Stimulated activated CD4-positive, alpha-beta T cell treated with anti-CD3 and anti-CD28 coated beads, TNF-alpha, amount 100 ng/mL, for 1 hour (primary cell): ENCODE measurements at places on chromosomes 1 and 21.
A peak's percentile ranks its signal among the peaks of the same experiment; 100 is the strongest.

- DNase-seq: no peak
Measured at GRCh38 chr1:147389532-147390184, 147.2 kb downstream of the CHD1L start.

DNA sequence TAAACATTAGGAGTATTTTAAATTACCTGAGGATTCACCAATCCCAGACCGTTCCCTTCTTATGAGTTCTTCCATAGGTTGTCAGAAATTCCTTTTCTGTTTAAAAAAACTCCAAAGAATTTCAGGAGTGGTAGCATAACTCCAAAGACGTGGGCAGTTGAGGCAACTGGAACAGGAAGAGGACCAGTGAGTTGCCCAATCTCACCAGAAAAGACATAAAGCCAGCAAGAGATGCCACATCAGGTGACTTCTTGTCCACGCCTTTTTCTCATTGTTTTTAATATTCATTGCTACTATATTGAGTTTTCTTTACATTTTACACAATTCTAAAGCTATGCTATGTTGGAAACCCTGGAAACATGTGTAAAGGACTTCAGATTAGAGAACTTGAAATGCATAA lies 88.1 kb upstream of the JAK1 start:
- DNase-seq: no peak

DNA sequence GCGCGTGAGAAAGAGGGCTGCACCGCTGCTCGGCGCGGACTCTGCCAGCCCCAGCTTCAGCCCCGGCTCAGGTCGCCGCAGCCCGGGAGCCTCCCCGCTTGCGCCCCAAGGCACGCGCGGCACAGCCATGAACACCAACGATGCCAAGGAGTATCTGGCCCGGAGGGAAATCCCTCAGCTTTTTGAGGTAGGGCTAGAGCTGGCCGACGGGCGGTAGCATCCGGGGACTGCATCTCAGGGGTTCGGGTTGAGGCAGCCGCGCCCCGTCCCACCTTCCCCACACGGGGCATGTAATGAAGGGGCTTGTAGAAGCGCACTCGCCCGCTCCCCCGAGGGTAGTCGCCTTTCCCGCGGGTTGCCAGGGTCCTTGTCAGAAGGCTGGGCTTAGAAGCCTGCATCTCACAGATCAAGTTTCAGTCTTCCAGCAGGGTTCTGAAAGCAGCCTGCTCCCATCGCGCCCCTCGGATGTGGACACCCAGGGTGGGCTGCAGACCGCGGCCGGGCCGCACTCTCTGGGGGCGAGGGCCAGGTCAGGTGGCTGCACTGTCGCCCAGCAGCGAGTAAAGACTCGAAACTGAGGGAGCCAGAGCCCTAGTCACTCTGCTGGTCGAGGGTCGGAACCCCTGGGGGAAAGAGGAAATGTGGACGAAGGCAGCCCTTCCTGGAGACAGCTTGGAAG lies 507 bp downstream of the AK5 start:
- no peak for DNase-seq

DNA sequence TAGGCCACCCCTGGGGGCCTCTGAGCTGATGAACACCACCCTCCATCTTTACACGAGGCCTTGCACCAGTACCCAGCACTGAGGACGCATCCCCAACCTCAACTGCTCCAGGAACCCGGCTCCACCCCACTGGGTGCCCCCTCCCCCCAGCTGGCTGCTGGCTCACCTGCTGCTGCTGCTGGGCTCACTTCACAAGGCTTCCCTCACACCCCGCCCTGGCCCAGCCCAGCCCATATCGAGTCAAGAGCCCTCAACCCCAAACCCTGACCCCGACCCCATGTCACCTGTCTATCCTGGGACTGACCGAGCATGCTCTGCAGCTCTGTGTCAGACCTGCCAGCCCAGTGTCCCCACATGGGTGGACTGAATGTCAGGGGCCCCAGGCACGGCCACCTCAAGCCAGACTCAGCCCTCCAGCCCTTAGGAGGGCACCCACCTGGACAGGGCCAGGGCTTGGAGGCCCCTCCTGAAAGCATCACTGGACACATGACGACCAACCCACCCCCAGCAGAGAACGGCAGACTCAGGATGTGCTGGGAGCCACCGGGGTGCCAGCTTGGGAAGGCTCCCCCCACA lies 21.4 kb downstream of the WNT9A start:
- DNase-seq: no peak

DNA sequence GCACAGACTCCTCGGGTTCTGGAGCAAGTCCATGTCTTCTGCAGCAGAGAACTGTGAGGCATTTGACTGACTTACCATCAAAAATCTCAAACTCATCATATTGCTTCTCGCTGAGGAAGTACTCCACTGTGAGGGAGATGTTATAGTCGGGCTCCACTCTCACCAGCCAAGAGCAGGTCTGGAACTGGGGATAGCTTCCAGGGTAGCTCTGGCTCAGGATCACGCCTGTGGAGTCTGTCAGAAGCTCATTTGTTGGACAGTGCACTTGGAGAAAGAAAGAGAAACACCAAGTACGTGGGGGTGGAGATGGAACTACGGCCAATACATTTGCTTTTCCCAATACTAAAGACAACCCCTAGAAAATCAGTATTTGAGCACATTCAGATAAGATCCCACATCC lies 111.1 kb downstream of the ZSCAN20 start:
- no peak for DNase-seq

DNA sequence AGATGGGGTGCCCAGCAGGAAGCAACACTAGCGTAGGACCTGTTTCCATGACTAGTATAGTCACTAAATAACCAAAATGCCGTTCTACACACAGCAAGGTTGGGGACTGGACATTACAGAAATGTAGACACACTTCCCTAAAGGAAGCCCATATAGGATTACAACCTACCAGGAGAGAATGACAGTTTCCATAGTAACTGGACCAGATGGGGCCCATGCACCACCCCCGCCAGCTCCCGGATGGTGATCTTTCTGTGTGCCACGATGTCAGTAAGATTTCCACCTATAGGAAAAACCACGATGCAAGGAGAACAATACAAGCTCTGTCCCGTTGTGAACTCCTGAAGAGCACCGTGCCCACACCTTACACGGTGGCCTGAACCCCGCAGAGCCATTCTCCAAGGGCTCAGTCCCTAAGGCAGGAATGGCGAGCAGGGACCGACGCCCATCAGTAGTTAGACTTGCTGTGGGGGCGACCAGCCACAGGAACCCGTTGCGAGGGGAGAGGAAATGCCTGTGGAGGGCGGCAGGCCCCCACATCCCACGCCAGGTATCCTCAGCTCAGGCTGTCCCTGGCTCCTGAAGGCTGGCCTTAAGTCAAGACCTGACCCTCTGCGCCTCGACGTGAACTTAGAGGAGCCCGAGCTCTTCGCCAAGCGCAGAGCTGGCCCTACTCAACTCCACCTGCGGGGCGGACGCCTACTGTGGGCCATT lies 13.6 kb upstream of the CEP85 start:
- no peak for DNase-seq

GRCh38 chr1:156489166-156489934 lies 11.2 kb downstream of the MEF2D start:
- no peak for DNase-seq

DNA sequence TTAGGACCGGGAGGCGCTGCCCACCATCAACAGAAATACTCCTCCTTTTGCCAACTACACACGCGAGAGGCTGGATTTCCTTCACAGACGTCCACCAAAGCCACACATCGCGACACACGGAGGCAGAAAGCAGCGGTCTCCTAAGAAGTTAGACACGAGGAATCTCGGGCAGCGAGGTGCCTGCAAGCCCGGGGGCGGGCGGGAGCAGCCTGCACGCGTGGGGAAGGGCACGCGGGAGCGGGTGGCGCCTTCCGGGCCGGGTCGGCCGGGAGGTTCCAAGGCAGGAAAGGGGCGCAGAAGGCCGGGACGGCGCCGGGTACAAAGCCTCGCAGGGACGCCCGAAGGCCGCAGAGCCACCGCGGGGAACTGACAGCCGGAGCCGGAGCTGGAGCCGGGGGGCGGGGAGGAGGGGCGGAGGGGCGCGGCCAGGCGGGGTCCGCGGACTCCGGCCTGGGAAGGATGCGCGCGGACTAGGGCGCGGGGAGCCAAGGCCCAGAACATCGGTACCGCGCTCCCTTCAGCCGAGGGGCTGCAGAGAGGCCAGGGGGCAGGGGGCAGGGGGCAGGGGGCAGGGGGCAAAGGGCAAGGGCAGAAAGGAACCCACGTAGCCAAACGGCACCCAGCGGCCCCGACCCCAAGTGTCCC lies 722 bp downstream of the NPHP4 start:
- peak; percentile 30 for DNase-seq

GRCh38 chr1:53549781-53550180 lies 90.6 kb downstream of the DMRTB1 start:
- no peak for DNase-seq

DNA sequence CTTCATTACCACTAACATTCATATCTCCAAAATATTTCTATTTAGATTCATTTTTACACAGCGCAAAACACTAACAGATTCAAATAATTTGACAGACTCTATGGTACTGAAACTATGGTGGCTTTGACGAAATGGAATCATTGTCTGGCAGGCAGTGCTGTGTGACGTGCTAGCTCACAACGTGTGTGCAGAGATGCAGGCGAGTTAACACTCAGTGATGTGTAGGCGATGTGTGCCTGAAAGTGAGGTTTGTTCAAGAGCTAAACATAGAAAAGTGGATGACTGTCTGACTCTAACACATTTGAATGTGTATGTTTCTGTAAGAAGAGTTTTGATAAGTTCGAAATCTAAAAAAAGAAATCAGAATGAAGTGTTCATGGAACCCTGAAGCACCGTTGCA lies 97.7 kb downstream of the RYR2 start:
- no peak for DNase-seq

DNA sequence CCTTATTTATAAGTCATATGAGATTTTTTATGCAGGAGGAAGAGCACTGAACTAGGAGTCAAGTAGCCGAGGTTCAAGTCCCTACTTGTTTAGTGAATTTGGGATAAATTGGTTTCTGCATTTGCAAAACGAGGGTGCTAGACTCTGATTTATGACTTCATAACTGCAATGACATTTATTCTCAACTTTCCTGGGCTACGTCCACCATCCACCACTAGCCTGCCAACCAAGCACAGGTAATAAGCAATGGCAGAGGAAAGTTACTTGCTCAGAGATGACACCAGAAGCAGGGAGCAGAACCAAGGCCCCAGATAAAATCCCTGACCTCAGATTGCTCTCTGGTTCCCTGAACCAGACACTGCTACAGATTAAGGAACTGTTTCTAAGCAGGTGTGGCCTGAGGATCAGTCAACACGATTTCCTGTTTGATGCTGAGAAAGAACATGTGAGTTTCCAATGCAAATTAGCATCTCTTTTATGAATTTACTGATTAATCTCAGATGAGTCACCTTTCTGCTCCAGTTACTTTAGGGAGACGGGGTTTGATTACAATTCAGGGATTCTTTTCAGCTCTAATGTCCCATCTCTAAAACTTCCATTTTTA lies 52.7 kb downstream of the PLPP3 start:
- no peak for DNase-seq

DNA sequence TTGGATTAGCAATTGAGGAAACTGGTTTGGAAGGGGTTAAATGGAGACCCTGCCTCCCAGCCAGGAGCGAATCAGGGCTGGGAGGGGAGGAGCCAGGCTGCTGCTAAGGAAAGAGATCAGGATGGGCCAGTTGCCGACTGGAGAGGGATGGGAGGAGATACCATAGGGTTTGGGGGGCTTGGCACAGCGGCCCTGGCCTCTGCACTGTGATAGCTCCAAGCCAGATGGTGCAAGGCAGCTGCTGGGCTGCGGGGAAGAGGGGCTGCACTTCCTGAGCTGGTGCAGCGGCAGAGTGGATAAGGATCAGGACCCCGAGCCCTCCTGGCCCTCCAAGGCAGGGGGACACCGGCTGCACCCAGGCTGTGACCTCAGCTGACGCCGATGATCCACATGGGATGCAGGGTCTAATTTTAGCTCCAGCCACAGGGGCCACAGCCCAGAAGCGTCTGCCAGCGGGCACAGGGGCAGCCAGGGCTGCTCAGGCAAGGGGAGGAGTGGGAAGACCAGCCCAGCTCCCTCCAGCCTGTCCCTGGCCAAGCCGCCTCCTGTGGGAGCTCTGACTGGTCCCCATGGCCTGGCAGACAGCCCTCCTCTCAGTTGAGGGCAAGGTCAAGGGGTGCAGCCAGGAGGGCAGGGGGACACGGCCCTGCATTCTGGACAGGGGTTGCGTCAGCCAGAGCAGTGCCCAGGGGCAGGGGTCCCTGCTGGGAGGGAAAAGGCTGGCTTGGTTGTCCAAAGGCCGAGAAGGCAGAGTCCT lies at the start of gene EXTL1:
EXTL1 (plus strand) TSS at position 129 of the 757 bp plus-strand sequence. CDS start 872 bp downstream, outside the sequence.
- DNase-seq: no peak

DNA sequence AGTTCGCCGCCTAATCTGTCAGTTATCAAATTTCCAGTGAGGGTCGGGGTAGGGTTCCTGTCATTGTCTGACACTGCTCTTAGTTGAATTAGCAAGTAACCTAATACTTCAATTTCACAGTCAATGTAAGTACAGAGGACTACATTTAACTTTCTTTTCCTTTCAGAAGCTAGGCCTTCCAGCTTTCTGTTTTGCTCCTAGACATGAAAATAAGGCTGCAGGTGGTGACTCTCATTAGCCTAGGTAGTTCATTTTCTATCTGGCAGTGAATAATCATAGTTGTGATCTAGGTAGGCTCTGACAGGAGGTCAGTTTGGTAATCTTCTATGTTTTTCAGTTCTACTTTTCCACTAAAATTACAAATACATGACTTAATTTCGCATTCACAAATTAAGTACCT lies 783.1 kb downstream of the MRPL39 start:
- DNase-seq: no peak

DNA sequence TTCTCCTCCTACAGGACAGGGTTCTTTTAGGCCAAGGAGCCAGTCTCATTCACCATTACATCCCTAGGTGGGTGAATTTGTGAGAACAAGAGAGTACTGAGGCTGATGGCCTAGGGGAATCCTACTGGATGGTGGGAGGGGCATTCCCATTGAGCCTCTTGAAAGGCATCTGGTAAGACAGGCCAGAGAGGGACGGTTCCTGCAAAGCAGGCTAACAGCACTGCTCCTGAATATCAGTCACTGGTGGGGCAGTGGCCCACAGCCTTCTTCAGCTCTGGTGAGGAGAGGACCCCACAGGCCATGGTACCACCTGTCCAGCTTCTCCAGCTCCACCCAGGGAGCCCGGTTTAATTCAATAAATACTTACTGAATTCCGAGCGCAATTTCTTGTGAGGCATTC lies 125.9 kb upstream of the EDN2 start:
- DNase-seq: no peak

DNA sequence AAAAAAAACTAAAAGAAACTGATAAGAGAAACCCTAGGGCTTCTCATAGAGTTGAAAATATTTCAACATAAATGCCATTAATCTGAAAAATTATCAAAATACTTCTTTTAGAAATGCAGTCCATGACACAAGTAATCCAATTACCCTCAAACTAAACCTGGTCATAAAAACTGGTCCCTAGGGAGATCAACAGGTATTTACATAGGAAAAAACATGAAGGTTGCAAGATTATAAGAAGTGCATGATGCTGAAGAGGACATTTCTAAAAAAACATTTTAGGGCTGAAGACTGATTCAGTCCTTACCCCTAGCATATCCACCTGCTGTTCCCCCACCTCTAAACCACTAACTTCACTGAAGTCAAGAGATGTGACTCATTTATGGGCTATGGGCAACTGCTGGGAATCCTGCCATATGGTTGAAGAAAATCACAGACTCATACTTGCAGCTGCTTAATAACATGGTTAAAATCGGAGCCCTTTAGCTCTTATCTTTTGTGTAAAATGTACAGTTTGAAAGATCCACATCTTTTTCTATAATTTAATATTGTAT lies 131.0 kb upstream of the RUNX1 start:
- DNase-seq: no peak

GRCh38 chr1:1020000-1020404 lies at the start of gene AGRN:
TSS of gene AGRN (plus strand) at chr1:1020120. CDS start at chr1:1020173, 53 bp downstream.
- DNase-seq: no peak
